T47D (cell line): ENCODE measurements at places on chromosomes 2 and 18.

- DNase-seq = no peak
Measured at GRCh38 chr2:128513961-128514283, 195.3 kb upstream of the HS6ST1 start.

- DNase-seq = no peak
Measured at GRCh38 chr2:85496436-85496835, 42.5 kb upstream of the MAT2A start.

DNA sequence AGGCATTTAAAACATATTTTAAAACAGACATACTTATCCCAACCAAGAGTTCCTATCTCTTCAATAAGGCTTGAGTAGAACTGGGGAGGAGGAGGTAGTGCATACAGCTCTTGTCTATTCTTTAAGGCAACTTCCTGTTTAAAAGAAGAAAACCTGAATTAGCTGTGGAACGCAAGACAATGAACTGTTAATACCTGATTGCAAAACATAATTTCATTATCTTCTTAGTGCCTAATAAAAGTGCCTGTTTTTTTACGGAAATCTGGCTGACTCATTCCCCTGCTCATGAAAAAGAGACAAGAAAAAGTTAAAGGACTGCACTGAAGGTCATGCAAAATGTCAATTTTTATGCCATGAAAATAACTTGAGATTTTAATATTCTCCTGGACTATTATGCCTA, 19.2 kb downstream of the FANCL start:
- no peak for DNase-seq

DNA sequence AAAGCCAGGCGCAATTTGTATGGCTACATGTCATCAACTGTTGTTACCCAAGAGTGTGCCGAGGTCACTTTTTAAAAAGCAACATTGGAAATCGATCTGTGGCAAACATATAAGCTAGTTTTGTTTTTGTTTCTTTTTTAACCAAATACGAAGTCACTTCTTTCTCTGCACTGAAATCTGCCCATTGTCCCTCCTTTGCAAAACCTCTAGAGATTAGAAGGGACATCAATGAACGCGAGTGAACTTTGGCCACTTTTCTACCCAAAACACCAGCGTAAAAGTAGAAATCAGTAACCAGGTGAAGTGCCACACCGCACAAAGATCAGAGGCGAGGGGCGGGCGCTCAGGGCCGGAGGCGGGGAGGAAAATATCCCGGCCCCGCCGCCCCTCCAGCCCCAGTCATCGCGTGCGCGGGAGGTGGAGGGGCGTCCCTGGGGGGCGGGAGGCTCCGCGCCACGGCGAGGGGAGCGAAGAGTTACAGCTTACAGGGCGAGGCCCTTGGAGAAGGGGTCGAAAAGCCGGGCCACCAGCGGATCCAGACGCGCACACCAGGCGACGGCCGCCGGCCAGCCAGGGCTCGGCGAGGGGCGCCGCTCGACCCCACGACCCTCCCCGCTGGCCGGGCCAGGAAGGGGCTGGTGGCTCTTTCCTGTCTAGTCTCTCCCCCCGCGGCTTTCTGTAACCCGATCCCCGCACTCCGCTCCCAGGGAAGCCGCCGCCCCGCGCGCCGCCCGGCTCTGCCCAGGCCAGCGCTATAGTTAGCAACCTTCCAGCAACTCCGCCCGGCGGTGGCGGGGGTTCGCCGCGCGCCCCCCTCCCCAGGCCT, 993 bp downstream of the RBMS1 start:
- peak; percentile 67 for DNase-seq

- DNase-seq = no peak
Measured at GRCh38 chr2:214772443-214773015, 37.0 kb downstream of the BARD1 start.

DNA sequence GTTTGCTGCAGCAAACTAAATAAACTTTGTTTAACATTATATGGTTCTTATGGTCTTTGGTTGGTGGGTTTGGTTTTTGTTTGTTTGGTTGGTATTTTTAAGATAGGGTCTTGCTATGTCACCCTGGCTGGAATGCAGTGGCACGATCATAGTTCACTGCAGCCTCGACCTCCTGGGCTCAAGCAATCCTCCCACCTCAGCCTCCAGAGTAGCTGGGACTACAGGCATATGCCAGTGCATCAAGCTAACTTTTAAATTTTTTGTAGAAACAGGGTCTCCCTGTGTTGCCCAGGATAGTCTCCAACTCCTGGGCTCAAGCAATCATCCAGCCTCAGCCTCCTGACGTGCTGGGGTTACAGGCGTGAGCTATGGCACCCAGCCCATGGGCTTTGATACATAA, 7.1 kb upstream of the RPRD1A start:
- DNase-seq = no peak

DNA sequence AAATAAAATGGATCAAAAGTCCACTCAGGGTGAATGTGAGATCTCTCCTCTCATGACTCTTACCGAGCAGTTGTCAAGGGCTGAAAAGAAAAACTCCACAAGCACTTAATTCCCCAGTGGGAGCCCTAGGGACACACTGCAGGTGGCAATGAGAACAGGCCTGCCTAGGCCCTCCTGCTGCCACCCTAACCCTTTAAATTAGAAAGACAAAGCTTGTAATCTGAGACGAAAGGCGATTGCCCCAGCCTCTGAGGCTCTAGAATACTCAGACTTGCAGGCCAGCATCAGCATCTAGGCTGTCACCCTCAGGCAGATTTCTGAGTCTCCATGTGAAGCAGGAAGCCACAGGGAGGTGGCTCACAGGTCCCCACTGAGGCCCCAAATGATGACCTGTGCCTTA, 457.0 kb upstream of the MYT1L start:
- no peak for DNase-seq

- DNase-seq = no peak
Measured at GRCh38 chr2:105358593-105358992, 21.3 kb downstream of the C2orf49 start.

DNA sequence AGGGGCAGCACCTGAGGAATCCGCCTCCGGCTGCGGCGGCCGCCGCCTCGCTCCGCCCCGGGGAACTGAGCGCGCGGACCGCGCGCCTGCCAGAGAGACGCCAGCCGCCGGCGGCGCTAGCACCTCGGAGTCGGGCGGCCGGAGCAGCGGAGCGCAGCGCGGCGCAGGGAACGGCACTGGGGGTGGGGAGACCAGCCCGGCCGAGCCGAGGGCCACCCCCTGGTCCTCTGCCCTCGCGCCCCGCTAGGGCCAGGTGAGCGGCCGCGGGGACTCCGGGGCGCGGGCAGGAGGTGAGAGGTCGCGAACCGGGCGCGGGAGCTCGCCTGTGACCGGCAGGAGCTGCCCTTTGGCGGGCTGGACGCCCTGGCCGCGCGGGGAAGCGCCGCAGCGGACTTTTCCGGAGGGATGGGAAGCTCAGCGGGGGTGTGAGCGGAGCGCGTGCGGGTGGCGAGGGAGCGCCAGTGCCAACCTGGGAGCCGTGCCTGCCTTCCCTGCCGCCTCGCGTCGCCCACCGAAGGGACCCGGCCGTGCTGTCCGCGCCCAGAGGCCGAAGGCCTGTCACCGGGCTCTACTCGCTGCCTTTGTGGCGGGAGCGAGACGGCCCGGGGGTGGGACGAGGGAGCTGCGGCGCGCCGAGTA, at the start of gene GREB1L:
GREB1L (plus strand) TSS at position 92 of the 639 bp plus-strand sequence. CDS start 141,287 bp downstream, outside the sequence.
- peak; percentile 76 for DNase-seq

GRCh38 chr2:236554629-236555282, 14.9 kb upstream of the ACKR3 start:
- no peak for DNase-seq
